Stimulated activated CD8-positive, alpha-beta memory T cell treated with anti-CD3 and anti-CD28 coated beads, Interleukin-4, amount 100 ng/mL, for 4 hours (primary cell): ENCODE measurements at places on chromosomes 1 and 21.

DNA sequence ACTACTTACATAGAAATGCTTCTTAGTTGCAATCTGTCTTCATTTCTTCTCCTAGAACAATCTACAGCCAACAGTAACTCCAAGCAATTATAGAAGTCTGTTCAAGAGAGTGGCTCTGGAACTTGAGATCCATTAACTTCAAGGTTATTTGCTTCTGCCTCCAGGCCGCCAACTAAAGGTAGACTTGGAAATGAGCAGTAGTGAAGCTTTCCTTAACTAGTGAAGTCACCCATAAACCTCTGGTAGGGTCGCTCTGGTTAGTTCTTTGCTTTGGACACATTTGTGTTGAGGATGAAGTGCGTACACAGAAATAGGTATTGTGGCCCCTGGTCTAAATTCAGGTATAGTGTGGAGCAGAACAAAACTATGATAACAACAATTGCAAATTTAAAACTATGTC is 809.9 kb upstream of the RGS18 start:
- no peak for DNase-seq

GRCh38 chr1:221816899-221817298 is 75.0 kb upstream of the DUSP10 start:
- no peak for DNase-seq

GRCh38 chr1:34332996-34333395 is 156.3 kb downstream of the C1orf94 start:
- DNase-seq, result no peak

DNA sequence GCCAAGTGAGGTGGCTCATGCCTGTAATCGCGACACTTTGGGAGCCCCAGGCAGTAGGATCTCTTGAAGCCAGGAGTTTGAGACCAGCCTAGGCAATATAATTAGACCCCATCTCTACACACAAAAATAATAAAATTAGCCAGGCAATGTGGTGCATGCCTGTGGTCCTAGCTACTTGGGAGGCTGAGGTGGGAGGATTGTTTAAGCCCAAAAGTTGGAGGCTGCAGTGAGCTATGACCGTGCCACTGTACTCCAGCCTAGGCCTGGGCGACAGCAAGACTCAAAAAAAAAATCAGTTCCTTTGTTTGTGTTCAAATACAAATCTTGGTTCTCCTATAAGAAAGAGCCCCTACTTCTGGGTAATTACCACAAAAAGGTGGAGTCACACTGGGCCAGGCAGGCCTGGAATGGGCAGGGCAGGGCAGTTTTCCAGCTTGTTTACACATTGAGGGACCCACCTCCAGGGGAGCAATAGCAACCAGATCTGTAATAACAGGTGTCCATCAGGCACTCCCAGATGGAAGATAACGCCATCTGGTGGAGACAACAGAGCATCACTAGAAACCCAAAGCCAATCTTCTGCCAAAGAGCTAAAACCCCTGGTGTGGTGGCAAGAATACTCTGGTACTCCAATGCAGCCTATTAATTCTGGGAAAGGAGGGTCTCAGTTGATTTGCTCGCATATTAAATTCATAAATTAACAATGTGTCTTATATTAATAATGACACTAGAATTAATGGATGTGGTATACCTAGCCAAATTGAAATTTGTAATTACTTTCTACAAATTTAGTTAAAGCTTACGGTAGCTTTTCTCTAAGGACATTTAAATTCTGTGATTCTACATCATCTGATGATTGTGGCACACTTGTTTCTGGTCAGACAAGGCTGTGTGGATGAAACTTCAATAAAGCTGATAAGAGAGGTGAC is 13.2 kb downstream of the PPP1R15B start:
- no peak for DNase-seq

GRCh38 chr1:229030630-229031029 is 240.3 kb upstream of the RAB4A start:
- no peak for DNase-seq

- no peak for DNase-seq
These were observed 919 bp downstream of the MCL1 start for GRCh38 chr1:150578272-150579109.
